Endodermal cell (in vitro differentiated cells): ENCODE measurements at places on chromosomes 3 and 15. TPM values are rescaled to one million over a fixed set of nuclear protein-coding genes. Genes with fewer than 3 reads are reported as not detected.

Gene LRRC31
- total RNA-seq = not detected in 2 replicates

GRCh38 chr3:153221748-153222162, 59.7 kb downstream of the RAP2B start:
- peak; percentile 59 for DNase-seq

DNA sequence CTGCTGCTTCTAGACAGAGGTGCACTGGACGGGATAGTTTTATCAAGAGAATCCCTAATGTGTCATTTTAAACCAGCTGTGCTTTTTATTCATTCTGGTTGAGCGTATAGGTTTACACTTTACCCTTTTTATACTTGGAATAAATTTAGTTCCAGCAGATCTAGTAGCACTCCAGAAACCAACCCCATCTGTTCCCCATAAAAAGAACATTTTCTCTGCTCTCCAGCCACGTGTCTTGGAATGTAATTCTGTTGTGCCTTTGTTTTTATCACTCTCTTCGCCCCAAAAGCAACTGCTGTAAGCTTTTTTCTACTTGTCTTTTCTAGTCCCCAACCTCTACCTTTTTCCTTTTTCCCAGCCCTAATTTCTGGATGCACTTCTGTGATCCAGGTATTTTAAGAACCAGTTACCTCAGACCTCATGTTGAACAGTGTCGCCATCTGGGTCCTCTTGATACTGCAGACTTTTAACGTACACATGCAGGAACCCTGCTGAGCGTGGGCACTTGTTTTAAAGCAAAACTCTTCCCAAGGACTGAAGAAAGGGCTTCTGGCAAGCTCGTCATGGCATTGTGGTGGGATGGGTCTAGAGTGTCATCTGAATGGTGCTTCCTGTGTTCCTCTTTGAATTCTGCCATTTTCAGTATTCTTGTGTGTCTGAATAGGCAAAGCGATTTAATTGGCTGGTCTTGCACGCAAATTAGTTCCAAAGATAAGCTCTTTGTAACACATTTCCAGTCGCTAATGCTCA, 5.7 kb upstream of the EXOG start:
- no peak for DNase-seq

DNA sequence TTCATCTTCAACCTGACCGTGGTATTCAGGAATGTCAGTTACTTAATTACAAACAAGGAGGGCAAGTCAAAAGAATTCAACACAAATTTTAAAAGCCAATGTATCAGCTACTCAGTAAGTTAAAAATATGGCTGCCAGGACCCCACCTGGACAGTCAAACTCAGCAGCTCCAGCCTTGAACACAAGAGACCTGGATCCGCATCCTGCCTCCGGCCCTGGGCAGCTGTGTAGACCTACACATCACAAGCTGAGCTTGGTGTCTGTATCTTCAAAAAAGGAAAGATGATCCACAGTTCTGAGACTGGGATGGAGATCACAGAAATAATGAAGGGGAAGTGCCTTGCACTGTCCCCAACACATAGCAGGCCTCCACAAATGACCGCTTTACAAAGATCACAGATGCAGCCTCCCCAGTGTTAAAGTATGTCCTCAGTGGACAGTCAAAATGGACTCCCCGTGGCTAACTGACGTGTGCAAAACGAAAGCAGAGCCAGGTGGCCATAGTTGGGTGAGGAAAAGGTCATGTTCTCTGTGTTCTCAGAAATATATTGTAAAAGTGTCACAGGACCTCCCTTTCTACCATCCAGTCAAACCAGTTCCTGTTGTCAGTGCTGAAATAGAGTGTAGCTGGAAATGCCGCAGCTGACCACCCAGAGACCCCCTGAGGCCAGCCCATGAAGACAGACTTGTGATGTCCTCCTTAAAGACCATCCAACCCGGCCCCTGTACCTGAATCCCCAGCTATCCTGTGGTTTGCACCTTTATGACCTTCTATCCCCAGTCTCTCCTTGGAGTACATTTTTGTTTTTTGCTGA, 168.5 kb upstream of the NSMCE3 start:
- no peak for DNase-seq

GRCh38 chr3:102092617-102093466, 243.5 kb downstream of the NFKBIZ start:
- DNase-seq = no peak

Gene IL5RA
- total RNA-seq = not detected in 2 replicates

DNA sequence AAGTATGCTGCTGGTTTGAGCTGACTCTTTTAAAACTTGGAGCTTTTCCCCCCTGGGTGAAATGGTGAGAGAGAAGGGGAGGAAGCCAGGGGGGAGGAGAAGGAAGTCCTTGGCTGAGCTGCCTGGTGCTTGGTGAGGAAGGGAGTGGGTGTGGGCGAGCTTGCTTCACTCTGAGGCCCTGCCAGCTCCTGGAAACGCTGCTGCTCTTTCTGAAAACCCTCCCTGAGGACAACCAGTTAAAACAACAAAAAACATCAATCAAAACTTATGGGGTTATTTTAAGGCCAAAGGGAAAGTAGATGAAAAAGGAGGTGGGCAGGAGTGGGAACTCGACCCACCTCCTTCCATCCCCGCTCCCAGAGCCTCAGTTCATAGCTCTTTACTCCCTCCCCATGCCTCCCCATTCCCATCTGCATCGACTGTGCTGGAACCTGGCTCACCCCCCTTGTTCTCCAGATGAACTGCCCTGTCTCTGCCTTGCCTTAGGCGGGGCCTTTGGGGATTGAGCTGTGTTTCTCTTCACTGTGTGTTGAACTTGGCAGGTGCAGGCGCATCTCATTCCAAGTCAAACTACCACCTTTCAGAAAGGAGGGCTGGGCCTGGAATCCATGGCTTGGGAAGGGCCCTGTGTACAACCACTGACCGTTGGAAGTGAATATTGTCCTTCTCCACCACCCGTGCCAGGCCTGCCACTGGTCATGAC, 166.1 kb downstream of the ZNF621 start:
- no peak for DNase-seq

DNA sequence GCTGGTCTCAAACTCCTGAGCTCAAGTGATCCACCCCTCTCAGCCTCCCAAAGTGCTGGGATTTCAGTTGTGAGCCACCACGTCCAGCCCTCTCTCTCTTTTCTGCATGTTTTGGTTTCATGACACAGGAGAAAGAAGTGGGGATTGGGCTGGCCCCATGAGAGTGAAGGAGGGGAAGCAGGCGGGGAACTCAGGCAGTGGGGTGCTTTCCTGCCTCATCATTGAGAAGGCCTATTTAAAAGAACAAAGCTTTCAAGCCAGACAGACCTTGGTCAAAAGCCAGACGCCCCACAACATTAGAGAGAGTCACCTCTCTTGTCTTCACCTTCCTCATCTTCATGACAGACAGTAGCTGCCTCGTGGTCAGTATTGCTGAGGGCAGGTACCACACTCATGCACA, 15.9 kb downstream of the PSTPIP1 start:
- DNase-seq = no peak

Gene NOX5
- total RNA-seq = not detected in 2 replicates

Gene GOLGA6D
- 0.21 to 0.24 TPM in 2 of 3 replicates, not detected in the other for total RNA-seq

GRCh38 chr3:184186902-184187207, 856 bp downstream of the ABCF3 start:
- no peak for DNase-seq

Gene HIGD2B
- total RNA-seq = not detected in 3 replicates

GRCh38 chr3:148494451-148494850, 203.3 kb upstream of the AGTR1 start:
- DNase-seq = no peak

Gene KNSTRN
- 45.5 to 92.4 TPM (median 82.4 TPM) in 3 replicates for total RNA-seq

Gene LYZL4
- total RNA-seq = not detected in 3 replicates

- DNase-seq = no peak
Observed at GRCh38 chr3:188624384-188624783, 470.4 kb downstream of the LPP start.

DNA sequence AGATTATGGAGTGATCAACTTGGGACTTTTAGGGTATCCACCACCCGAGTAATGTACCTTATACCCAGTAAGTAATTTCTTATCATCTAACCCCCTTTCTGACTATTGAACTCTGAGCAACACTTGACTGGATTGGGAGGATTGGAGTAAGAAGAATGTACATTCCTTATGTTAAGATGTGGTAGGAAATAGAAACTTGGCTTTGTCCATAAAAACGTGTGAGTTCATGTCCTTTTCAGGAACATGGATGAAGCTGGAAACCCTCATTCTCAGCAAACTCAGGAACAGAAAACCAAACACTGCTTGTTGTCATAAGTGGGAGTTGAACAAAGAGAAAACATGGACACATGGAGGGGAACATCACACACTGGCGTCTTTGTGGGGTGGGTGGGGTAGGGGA, 112.3 kb downstream of the PTPRG start:
- no peak for DNase-seq

- DNase-seq = no peak
Observed at GRCh38 chr3:152222327-152222726, 46.4 kb upstream of the MBNL1 start.

- no peak for DNase-seq
Observed at GRCh38 chr3:185421577-185422232, 58.8 kb downstream of the MAP3K13 start.

DNA sequence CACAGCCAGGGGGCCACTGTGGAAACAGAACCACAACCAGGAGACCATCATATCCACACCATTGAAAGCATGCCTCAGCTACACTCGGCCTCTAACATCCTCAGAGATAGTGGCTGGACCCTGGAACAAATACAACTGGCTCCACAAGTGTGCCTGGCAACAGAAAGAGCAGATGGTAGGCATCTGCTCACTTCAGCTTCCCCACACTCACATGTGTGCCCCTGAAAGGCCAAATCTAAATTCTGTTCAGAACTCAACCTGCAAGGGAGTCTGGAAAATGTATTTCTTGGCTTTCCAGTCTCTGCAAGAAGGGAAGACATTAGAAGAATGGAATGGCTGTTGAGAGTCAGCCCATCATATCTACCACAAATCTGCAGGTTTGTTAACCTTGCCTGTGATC, 54.7 kb upstream of the CTNNB1 start:
- DNase-seq = no peak

DNA sequence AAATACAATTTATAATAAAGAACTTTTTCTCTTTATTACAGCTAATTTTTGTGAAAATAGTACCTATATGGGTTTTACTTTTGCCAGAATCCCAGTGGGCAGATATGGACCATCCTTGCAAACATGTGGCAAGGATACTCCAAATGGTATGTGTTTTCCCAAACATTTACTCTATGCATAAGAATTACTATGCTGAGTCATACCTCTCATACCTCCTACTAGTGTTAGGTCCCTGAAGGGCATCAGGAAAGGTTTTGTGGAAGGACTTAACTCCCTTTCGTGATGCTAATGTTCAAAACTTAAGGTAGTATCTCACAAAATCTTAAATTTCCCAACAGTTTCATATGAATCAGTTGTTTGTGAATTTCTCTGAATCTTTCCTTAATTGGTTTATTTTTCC, 21.3 kb downstream of the ADGRG7 start:
- no peak for DNase-seq

Gene ZNF80
- total RNA-seq = not detected in 3 replicates

DNA sequence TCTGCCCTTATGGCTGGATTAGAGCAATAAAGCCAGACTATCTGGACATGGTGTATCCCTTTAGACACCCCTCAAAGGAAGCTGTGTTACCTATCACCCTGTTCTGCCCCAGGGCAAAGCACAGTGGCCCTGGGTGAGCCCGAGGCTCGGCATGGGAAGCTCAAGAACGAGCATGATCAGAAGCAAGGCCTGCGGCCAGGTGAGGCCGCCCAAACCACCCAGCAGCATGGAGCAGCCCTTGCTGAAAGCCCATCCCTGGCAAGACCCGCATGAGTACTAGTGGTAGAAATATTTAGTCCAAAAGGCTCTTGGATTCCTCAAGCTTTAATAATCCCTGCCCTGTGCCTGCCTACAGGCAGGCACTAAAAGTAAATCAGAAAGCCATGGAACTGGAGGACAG, 261.1 kb downstream of the MEX3B start:
- no peak for DNase-seq

DNA sequence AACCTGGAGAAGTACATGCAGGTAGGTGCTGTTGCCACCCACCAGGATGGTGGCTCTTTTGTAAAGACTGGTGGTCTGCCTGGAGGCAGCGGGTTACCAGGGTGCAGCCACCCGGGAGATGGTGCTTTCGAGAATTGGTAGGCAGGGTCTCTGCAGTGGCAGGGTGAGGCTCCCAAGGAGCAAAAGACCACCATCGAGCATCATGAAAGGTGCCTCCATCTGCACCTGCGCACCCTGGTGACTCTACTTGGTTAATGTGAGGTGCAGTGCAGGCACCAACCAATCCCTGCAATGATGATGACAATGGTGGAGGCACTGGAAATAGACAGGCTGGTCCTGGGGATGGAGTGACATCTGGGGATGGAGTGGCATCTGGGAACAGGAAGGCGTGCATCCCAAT, 236.7 kb downstream of the ADAMTS17 start:
- no peak for DNase-seq

GRCh38 chr3:52724511-52724910, 18.6 kb downstream of the SPCS1 start:
- DNase-seq = no peak

DNA sequence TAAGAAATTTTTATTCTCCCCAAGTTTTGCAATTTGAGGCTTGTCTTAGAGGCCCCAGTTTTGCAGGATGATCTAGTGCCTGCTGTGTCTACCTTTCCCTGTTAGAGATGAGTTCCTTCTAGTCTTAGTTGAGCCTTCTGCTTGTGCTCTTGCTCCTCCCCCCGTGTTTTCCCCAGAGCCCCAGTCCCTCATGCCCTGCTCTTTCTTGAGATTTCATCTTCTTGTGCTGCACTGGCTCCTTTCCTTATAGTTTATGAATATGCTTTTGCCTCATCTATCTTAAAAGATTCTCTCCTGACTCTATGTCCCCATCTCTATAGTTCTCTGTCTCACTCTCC, 4.7 kb downstream of the GAP43 start:
- no peak for DNase-seq

DNA sequence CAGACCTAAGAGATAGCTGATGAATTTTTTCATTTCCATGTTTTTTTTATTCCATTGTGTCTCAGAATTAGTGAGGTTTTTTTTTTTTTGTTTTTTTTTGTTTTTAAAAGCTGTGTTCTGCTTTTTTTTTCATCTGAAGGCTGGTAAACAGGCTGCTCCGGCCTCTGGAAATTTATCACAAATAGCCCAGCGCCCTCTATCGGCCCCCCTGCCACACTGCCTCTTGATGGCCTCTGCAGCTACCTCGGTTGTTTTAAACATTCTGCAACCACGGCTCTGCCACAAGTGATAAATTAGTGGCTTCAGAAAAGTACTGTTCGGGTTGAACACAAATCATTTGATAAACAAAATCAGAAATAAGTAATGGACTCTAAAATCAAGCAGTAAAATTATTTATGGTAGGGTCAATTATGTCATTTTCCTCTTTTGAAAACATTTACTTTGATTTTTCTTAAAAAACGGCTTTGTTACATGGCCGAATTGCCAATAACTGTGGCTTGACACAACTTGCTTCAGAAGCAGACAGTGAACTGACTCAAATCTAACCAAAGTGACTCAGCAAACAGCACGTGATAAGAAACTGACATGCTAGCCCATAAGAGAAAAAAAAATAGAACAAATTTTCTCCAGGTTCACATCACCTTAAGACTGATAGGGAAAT, 87.8 kb downstream of the RSL24D1 start:
- peak; percentile 91 for DNase-seq
